NCI-H1436 (cell line): ENCODE measurements at places on chromosomes 2 and 18.
A peak's percentile ranks its signal among the peaks of the same experiment; 100 is the strongest.

GRCh38 chr2:148560496-148560895, 84.1 kb upstream of the EPC2 start:
- no peak for DNase-seq

DNA sequence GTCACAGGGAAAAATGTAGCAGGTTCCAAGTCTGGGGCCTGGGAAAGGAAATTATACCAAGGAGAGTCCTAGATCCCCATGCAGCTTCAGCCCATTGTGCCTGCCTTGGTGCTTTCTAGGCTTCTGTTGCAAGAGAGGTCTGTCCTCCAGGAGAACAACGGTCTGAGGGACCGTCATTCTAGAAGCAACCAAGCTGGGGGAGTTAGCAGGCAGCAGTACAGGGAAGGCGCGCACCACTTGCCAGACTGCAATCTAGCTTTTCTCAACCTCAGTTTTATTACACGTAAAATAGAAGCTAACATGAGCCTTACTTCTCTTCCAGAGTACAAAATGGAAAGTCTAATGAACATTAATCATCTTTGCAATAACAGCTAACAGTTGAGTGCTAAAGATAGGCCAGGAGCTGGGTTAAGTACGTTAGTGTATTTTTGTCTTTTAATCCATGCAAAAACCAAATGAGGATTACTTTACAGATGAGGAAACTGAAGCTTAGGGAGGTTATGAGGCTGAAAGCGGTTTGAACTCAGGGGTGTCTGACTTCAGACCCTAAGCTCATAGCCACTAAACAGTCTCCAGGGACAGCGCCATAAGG, 1.9 kb downstream of the TCF23 start:
- no peak for DNase-seq

DNA sequence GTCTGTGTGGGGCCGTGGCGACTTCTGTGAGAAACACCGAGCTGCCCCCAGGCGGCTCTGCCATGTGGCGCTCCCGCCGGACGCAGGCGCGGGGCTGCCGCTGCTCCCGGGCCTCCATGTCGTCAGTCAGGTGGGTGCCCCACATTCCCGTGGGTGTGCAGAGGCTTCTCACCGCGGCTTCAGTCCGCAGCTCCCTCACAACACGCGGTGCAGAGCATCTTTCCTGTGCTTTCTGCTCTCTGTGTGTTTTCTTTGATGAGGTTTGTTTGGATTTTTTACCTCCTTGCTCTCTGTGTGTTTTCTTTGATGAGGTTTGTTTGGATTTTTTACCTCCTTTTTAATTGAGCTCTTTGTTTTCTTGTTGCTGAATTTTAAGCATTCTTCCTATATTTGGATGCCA, 13.0 kb downstream of the AQP12A start:
- DNase-seq = no peak

DNA sequence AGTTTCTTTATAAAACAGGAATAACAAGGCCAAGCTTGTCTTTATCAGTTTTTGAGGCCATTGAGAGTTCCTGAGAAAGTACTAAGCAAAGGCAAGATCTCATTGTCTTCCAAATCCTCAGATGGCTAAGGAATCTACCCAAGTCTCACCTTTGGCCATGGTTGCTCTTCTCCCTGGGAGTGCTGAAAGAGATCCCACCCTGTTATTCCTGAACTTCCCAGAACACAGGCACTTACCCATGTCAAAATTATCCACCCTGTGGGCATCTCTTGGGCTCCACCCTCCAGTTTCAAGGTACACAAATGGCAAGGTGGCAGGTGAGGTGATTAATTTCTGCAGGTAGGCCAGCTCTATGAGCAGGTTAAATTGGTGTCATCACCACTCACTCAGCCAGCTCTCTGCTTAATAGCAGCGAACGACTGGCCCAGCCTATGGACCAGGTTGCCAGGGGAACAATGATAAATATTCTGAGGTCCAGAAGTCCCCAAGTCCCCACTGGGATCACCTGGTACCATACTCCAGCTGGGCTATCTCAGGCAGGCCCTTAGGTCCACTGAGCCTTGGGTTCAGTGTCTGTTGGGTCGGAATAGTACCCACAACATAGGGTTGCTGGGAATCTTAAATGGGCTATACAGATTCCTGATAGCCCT, 2.3 kb upstream of the SPRED2 start:
- no peak for DNase-seq

DNA sequence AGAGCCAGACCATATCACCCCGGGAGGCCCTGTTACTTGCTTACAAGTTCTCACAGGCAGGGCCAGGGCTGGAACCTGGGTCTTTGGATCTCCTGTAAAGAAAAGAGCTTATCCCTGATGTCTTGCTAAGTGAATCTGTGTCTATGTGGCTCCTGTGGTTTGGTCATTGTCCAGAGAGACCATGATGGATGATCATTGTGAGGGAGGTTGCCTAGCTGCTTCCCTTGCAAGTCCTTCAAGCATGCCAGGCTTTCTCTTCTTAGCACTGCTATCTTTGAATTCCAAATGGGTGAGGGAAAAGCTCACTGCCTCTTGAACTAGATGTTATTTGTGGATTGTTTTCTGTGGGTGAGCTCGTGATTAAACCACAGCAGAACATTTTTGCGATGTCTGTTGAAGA, 151.6 kb downstream of the FSHR start:
- no peak for DNase-seq

GRCh38 chr2:68469935-68470334, 2.5 kb downstream of the APLF start:
- no peak for DNase-seq

GRCh38 chr2:218010140-218010983, 7.6 kb upstream of the TNS1 start:
- peak; percentile 32 for DNase-seq

DNA sequence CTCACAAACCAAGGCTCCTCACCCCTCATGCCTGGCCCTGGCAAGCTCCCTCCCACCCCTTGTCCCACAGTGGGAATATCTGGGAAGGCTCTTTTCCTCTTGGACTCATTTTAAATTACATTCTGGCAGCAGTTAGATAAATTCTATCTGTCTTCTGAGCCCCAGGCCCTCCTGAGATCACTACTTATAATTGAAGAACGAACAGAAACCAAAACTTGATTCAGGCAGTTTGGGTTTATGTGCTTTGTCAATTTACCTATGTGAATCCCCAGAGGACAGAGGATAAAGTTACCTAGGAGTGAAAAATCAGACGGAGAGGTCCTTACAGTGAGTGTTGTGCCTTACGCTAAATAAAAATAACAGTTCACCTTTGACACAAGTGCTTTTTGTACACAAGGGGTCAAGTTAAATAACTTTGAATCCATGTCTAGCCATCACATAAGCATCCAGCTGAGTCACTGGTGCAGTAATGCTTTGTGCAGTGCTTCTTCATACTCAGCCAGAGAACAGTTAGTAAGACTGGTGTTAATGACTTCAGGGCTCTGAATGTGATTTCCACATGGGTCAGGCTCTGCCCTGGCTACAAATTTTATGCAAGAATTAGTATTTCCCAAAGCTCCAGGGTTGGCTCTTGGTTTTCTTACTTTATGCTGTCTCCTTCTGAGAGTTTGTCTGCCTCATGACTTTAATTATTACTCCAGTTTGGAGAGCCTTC, 329.3 kb downstream of the INSIG2 start:
- DNase-seq = no peak

DNA sequence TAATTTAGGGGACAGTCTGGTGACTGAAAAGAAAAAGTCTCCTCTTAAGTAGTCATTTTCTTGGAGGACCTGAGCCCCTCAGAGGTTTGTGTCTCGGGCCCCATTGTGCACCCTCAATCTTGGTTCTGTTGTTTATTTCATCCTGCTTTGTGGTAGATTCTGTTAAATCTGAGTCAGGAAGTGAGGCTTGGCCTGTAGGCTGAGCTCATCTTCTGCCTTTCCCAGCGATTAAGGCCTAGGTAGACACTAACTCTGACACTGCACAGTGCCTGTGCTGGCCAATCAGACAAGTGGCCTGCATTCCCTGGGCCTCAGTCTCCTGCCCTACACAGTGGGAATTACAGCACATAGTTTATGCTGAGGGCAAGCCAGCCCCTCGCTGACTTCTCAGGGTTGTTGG, 80.2 kb downstream of the CTIF start:
- no peak for DNase-seq

DNA sequence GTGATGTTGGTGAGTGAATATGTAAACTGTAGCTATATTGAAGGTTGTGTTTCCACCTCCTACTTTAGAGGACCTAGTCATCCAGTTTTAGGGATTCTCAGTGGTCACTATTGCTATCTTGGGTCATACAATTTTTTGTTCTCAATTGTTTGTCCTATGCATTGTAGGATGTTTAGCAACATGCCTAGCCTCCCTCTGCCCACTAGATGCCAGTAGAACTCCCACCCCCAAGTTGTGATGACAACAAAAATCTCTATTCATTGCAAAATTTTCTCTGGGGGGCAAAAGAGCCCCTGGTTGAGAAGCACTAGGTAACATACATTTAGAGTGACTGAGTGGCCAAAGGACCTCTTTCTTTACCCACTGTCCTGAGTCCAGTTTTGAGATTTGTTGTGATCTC, 87.3 kb downstream of the LRRTM4 start:
- no peak for DNase-seq

DNA sequence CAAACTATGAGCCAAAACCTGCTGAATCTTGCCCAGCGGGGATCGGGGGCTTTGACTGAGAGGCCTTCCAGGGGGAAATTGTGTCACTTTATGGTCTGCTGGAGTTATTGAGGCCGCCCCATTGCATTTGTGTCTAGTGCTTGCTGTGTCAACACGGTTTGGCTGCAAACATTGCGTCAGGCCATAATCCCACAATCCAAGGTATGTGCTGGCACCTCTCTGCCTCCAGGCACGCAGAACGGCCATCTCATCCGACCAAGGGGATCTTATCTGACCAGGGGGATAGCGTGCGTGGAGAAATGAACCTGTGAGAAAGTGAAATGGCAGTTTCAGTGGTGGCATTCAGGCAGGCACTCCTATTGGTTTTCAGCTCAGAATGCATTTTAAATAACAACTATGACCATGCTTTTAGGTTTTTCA, 18.1 kb upstream of the LYPD6B start:
- DNase-seq = no peak

DNA sequence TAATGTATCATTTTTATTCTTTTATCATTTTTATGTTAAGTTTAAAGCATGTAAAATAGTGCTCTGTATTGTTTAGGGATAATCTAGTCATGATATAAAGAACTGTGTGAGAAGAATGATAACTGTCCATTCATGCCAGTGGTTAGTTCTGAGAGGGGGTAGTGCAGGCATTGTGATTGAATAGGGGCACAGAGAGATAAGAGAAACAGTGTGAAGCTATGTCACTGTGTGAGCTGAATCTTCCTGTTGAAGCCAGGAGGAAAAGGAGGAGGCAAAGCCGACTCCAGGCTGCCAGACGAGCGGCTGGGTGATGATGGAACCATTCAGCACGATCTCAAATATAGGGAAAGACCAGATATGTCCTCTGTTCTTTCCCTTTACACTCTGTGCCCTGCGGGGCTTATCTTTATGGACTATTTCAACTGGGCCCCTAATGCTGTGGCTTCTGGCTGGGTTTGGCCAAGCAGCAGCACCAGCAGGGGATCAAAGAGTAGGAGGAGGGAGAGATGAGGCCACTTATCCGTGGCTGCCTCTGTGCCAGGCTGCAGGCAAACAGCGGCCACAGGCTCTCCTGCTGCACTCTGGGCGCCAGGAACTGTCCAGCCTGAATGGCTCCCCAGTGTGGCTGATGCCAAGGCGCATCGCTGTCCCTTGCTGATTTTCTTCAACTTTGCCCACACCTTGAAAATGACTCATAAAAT, 128.0 kb downstream of the SPP2 start:
- no peak for DNase-seq

DNA sequence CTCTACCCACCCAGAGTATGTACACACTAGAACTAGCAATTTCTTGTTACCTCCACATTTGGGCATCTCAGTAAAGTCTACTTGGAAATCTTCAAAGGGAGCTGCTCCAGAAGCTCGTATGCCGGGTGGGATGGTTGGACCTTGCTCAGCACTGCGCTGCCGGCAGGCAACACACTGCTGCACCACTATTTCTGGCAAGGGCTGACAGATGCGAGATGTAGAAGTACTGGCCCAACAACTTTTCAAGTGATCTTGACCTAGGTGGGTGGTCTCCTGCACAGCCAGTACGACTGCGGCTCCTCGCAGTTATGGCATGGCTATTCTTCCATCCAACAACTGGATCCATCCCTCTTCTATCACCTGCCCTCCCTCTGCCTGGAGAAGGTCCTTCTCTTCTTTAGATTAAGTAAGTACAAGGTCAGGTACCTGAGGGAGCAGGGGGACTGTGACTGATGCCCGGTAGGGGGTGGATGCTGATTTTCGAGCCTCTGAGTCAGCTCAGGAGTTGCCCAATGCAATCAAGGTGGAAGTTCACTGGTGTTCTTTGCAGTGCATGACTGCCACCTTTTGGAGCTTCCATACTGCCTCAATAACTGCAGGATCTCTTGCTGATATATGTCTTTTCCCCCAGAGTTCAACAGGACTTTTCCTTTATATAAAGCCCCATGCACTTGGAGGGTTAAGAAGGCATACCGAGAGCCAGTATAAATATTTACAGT, 100.4 kb upstream of the SLC1A4 start:
- no peak for DNase-seq

DNA sequence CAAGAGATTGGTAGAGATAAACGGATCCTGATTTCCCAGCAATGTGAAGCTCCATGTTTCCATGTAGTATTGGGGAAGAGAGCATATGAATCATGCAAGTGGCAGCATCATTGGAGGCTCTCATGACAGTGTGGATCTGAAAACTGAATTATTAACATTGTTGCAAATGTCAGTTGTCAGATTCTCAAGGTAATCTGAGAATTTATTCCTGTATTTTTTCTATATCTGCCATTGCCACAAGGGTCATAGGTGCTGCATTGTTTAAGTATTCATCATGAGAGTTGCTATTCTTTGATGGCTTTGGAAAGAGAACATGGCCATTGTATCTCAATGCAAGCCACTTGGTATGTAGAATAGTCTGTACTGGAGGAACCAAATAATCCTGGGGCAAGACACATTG, 1217.0 kb upstream of the ZEB2 start:
- no peak for DNase-seq

DNA sequence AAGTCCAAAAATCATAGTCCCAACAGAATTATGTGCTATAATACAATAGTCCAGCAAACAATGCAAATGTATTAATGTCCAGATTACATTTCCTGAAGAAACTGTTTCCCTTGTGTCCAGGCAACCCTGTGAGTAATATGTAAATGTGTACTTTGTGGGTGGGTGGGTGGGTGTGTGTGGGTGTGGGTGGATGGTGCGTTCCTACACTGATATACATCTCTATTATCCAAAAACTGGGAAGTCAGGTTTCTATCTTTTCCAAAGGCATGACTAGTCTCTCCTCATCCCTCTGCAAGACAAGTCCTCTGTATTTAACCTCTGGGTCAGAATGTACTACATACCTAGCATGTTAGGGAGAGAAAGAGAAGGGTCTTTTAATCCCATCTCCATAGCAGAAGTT, 71.6 kb downstream of the LNPK start:
- DNase-seq = no peak
